Cerebellar cortex (tissue), 1 donor: ENCODE measurements at places on chromosomes 2 and 18.

DNA sequence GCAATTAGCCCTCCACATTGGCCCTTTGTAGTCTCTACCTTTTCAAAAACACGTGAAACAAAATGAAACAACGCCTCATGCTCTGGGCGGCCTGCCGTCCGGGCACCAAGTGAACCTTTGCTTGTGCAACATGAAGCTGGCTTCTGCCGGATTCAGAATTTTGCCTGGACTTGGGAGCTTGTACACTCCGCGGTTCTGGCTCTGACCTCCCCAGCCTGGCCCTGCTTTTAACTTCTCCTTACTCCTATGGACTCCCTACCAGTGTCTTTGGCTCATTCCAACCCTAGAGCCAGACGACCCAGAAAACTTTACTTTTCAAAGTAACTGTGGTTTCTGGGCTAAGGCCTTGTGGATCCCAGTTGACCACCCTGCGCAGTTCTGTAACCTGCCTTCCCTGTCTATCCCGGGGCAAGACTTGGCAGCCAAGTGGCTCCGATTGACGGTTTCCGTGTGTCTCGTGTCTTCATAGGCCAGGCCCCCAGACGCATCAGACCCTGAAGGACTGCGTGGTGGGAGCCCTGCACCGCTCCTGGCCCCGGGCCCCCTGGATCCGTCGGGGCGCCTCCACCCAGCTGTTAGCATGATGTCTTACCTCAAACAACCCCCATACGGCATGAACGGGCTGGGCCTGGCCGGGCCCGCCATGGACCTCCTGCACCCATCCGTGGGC is 1.9 kb downstream of the OTX1 start:
- DNase-seq, result no peak

- no peak for DNase-seq
These were observed 9.2 kb downstream of the HS6ST1 start for GRCh38 chr2:128309280-128310093.

DNA sequence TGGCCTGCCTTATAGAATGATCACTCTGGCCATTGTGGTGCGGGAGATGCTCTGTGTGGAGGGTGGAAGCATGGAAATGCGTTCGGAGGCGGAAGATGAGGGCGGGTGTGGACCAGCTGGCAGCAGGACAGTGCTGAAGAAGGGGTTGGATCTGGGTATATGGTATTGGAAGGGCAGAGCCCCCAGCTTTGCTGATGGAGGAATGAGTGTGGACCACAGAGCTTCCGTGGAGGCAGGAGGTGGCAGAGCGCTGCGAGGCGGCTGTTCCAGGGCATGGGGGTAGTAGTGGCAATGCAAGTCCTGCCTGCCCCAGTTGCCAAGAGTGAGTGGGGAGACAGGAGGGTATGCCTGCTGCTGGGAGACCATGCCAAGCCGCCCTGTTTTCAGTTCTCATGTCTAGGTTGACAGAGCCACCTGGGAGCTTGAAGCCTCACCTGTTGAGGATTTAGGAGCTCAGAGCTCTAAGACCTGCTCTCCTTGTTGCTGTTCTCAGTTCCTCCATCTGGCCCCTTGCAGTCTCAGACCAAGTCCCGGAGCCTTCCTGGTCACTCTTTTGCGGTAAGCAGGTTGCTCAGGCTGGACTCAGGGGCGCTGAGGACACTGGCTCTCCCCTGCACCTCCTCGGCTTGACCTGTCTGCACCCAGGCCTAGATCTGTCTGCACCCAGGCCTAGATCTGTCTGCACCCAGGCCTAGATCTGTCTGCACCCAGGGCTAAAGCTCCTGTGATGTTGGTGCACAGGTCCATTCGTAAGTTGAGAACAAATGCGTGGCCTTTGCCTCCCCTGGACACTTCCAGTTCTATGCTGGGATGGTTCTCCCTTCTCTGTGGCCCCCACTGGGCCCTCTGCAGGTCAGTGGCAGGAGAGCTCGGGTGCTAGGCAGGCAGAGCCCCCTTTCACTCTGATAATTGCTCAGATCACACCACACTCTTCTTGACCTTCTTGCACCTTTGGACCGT is 290.5 kb upstream of the HS6ST1 start:
- DNase-seq, result no peak

- no peak for DNase-seq
These were observed 317.2 kb upstream of the CDH2 start for GRCh38 chr18:28494151-28494550.

DNA sequence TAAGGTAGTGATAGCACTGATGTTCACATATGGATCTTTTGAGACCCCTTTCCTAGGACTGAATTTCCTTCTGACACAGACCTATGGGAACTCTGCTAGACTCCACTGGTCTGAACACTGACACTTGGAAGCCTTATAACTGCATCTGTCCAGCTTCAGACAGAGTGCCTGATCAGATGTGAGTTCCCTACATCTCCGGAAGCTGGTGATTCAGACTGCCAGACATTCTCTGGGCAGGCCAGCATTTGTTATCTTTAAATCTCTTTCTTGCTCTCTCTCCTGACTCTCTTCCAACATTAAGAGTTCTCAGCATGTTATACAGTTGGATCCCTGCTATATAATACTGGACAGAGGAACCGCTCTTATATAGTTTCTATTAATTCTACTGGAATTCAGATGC is 408.5 kb downstream of the ZEB2 start:
- DNase-seq, result no peak

GRCh38 chr2:68764806-68765311 is 30.2 kb downstream of the ARHGAP25 start:
- no peak for DNase-seq

- no peak for DNase-seq
These were observed 269.5 kb downstream of the LNPK start for GRCh38 chr2:175732531-175732930.

DNA sequence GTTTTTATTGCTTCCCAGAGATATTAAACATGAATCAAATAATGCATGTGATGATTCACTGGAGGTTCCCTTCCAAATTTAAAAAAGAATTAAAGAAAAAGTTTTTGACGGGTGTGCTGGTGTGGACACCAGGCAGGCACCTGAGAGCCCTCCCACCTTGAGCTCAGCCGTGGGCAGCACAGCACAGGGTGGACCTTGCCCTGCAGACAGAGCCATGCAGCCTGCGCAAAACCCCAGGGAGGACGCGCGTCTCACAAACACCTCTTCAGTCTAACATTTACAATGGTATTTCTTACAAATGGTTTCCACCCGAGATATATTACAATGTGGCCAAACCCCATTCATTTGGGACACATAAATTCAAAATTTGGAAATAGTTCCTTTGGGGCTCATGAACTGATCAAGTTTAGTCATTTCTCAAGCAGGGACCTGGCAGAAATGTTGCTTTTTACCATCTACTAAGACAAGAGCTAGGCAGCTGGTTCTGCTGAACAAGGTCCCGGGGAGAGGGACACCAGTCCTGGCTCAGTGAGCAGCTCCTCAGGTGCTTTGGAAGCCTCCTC is 45.4 kb downstream of the ODC1 start:
- DNase-seq, result no peak

GRCh38 chr18:59916746-59917145 is 16.9 kb downstream of the PMAIP1 start:
- no peak for DNase-seq

GRCh38 chr18:25704071-25704470 is 352.1 kb upstream of the ZNF521 start:
- DNase-seq, result no peak

DNA sequence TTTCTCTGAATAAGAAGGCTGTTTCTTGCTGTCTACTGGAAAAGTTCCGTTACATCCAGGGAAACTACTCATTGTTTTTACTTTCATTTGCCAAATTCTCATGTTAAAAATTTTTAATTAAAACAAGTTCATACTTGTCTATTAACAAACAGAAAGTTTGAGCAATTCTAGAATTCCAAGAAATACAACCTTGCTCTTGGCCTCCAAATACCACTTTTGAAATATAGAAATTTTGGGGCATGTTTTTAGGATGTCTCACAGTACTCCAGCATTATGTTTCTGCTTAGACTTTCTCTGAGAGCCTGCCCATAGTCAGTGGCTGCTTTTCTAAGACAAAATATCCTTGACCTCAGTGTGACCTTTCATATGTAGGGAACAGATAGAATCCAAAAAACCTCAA is 228.7 kb upstream of the RND3 start:
- DNase-seq, result no peak

DNA sequence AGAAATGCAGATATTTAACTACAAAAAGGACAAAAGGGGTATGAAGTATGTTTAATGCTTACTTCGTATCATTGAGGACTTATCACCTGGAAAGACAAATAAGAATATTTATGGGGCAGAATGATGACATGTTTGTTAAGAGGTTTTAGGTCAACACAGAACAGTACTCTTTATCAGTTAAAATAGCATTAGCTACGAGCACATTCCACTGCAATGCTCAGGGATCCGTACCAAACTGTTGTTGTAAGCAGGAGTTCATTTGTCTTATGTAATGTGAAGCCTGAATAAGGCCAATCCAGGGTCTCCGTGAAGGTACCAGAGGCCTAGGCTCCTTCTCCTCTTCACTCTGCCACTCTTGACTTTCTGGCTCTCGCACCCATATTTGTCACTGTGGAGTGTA is 465.7 kb upstream of the NRP2 start:
- no peak for DNase-seq

DNA sequence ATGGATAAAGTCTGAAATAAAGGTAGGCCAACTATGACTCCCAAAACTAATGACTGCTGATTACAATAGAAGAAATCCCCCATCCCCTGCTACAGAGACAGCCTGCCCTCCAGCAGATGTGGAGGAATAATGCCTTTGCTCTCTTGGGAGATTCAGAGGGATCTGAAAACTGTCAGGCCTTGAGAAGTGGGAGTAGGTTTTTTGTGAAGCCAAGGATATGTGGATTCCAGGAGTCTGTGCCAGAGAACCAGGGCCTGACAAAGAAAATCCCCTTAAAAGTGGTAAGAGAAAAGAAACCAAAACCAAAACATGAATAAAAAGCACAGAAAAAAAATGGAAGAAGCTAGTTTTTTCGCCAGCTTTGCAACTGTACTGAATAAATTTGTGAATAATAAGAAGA is 397.6 kb downstream of the ZNF521 start:
- no peak for DNase-seq
